Stimulated activated CD8-positive, alpha-beta memory T cell treated with anti-CD3 and anti-CD28 coated beads, Interleukin-15, amount 100 ng/mL, for 48 hours (primary cell): ENCODE measurements at places on chromosomes 11 and 22.

- no peak for DNase-seq
Measured at GRCh38 chr11:67384851-67385366, 6.9 kb upstream of the RAD9A start.

GRCh38 chr11:32659672-32660071 is 76.0 kb downstream of the EIF3M start:
- DNase-seq: no peak

- no peak for DNase-seq
Measured at GRCh38 chr11:29816359-29816758, 200.5 kb downstream of the KCNA4 start.

DNA sequence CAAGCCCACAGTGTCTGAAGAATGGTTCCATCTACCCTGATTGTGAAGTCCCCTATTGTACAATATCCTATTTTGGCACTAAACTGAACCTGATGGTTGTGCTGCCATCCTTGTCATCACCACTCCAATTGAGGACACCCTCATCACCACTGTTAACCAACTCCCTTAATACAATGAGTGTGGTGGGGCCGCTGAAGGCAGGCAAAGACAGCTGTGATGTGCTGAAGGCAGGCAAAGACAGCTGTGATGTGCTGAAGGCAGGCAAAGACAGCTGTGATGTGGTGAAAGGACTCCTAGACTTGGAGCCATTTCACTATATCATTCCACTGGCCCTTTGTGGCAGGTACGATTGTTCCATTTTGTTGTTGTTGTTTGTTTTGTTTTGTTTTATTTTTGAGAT is 481.6 kb downstream of the SOX6 start:
- no peak for DNase-seq

- no peak for DNase-seq
Measured at GRCh38 chr11:13008061-13008435, 1.1 kb upstream of the RASSF10 start.

- DNase-seq: no peak
Measured at GRCh38 chr11:8039530-8040260, 41.3 kb upstream of the TUB start.

DNA sequence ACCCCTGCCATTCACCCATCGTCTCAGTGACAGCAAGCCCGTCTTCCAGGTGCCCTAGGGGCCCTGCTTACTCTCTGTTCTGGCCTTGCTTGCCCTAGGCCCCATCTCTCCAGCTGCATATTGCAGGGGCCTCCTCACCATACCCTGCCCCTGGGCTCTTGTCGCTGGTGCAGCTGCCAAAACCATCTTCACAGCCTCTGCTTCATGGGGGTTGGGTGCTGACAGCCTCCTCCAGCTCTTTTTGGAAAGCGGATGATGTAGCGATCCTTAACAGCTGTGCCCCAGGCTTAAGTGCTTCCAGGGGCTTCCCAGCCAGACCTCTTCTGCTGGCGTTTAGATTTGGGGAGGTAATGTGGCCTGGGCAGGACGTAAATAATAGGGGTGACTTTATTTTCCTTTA is 61.2 kb upstream of the SUSD2 start:
- no peak for DNase-seq

GRCh38 chr11:92667486-92668152 is 301.8 kb upstream of the MTNR1B start:
- no peak for DNase-seq

GRCh38 chr11:45924036-45924915 is 1.8 kb downstream of the LARGE2 start:
- no peak for DNase-seq

DNA sequence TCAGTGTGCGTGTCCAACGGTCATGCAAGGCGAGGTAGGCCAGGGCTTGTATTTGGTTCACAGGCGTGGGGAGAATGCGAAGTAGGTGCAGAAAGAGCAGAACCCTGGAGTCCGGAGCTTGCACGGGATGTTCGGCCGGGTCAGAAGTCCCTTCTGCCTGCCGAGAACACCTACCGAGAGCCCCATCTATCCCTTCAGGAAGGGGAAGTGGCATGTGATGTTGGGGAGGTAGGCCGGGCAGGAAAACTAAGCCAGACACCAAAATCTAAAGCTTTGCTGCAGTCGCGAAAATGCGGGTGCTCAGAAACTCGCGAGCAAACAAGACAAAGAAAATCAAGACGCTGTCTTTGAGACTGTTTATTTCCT is 435 bp upstream of the TAF6L start:
- no peak for DNase-seq

GRCh38 chr22:38456841-38457699 is 2.1 kb upstream of the KCNJ4 start:
- no peak for DNase-seq

- DNase-seq: no peak
Measured at GRCh38 chr11:73412308-73412707, 36.1 kb downstream of the RELT start.

- DNase-seq: no peak
Measured at GRCh38 chr11:33222052-33222750, 35.0 kb upstream of the HIPK3 start.
